ENCODE measurements at places on chromosomes 7 and 10. TPM values are rescaled to one million over a fixed set of nuclear protein-coding genes. Genes with fewer than 3 reads are reported as not detected.

DNA sequence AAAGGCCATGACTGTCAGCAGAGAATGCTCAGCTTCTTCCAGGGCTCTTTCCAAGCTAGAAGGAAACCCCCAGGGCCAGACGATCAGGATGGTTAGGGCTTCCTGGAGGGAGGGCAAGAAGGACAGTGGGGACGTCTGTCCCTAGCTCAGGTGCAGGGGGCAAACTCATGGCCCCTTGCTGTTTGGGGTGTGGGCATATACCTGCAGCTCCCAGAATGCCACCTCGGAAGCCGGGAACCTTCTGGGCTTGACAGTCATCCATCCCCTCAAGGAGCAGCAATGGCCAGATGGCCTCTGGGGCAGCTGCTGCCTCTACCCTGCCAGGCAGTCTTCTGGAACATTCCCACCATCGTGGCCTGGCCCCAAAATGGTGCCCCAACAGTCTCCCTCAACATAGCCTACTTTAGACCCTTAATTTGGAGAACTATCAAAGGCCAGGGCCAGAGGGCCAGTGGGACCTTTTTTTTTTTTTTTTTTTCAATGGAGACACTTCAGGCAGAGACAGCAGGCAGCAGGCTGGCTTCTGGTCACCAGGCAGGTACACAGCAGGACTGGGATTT lies 40.2 kb upstream of the ZMIZ1 start:
- DNase-seq, result no peak

- no peak for DNase-seq
Observed at GRCh38 chr7:25389489-25390106, 161.3 kb upstream of the NPVF start.

DNA sequence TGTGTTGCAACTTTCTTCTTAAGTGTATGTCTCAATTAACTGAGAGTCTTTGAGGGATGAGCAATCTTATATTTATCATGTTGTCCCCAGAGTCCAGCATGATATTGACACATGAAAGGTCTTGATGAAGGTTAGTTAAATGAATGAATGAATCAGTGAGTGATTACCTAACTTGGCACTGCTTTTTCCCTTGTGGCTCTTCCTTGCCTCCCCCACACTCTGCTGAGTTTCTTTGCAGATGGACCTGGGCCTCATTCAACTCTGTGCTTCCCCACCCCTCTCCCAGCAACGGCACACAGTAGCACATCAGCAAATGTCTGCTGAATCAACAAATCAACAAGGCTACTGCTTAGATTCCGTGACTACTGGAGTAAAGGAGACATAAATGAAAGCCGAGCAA lies 235.1 kb upstream of the CXCL12 start:
- DNase-seq, result no peak

- no peak for DNase-seq
Observed at GRCh38 chr10:13104697-13105096, 4.7 kb downstream of the OPTN start.

GRCh38 chr10:48999346-48999745 lies 59.7 kb upstream of the LRRC18 start:
- DNase-seq, result no peak

DNA sequence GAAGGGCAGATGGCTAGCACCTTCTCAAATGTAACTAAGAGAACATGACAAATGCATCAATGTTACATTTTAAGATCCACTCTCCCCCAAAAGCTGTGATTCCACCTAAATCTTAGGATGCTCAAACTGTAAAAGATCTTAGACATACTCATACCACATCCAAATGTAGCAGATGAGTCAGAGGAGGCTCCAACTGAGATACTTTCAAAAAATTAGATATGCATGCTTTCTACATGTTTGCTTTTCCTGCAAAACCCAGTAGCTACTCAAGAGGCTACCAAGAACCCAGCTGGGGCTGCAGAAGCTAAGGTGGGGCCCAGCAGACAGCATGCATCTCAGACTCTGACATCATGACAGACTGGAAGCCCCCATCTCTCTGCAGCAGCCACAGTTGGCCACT lies 31.4 kb upstream of the FRMD4A start:
- DNase-seq, result no peak

PPP1R3C gene
- not detected for polyA plus RNA-seq

Measured in immature natural killer cell (primary cell).